ENCODE measurements at places on chromosomes 7 and 10.

DNA sequence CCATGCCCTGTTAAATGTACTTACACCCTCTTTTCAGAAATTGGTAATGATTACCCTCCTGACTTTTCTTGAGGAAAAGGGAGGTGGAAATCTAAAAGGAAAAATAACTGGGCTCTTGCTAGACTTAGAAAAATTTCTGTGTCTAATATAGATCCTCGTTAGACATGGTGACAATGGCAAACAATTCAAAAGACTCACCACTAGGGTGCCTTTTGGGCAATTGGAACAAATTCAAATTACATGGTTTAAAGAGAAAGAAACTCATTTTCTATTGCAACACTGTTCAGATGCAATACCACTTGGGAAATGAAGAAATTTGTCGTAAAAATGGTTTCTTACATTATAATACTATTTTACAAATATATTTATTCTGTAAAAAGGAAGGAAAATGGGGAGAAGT lies 950.1 kb downstream of the GRM8 start:
- no peak for DNase-seq

DNA sequence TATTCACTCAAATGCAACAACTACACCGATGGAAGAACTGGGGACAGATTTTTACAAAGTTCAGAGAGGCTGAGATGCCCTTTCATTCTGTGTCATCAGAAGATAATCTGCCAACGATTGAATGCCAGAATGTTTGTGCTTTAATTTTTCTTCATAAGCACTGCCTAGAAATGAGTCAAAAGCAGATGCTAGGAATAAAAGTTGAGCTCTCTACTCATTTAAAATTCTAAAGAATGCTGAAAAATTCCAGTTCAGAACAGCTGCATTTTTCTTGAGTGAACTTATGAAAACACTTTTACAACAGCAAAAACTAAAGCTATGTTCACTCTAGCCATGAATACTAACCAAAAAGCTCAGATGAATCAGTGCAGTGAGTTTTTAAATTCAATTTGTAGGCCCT lies 22.3 kb upstream of the FAM133B start:
- DNase-seq: no peak

- DNase-seq: no peak
These were observed 18.5 kb downstream of the PIK3CG start for GRCh38 chr7:106883456-106884026.

DNA sequence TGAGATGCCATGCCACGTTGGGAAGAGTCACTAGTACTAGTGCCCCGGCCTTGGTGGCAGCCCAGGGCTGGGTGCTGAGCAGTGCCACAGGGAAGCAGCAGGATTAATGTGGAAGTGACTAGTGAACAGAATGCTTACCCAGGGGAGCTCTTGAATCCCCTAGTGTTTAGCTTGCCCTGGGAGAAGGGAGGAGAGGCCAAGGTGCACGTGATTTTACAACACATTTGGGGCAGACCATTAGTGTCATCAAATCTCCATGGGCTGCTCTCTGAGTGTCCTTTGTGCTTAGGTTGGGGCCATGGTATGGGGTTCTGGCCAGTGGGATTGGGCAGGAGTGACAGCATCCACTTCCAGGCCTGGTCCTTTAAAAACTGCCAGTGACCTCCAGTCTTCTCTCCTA lies 37.5 kb downstream of the ARHGAP22 start:
- DNase-seq: no peak

GRCh38 chr7:20305726-20306125 lies 25.0 kb upstream of the ITGB8 start:
- no peak for DNase-seq

DNA sequence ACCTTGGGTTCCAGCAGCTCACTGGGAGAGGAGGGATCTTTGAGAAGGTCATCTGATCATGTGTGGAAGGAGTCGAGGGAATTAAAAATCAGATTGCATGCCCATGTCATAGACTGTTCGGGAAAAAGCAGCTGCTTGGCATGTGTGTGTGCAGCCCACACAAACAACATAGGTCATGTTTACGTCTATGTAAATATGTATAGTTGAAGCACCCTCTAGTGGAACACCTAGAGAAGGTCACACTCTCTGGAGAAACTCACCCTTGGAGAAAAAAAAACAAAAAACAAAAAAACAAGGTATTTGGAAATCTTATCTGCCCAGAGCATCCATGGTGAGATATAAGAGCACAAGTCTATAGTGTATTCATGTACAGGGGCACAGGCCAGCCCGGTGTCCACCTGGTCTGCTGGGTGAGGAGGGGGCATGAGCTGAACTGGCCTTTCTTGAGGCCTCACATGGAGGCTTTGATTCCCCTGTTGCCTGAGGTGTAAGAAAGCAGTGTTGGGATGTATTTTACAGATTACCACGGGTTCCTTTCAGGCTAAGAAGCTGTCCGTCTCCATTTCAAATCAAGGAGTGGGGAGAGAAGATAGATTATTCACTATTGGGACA lies 98.0 kb downstream of the NPY start:
- no peak for DNase-seq

DNA sequence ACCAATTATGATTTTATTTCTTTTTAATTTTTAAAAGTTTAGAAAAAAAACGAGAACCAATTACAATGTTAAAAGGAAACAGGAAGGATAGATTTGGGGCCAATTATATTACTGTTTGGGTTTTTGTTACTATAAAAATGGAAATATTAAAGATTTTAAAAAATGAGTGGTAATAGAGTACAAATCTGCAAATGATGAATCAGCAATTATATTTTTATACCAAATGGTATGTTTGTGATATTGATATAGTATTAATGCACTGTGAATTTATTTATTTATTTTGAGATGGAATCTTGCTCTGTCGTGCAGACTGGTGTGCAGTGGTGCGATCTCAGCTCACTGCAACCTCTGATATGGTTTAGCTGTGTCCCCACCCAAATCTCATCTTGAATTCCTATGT lies 11.5 kb upstream of the GARIN1A start:
- no peak for DNase-seq

GRCh38 chr7:106421181-106421762 lies 136.5 kb upstream of the NAMPT start:
- DNase-seq: no peak

DNA sequence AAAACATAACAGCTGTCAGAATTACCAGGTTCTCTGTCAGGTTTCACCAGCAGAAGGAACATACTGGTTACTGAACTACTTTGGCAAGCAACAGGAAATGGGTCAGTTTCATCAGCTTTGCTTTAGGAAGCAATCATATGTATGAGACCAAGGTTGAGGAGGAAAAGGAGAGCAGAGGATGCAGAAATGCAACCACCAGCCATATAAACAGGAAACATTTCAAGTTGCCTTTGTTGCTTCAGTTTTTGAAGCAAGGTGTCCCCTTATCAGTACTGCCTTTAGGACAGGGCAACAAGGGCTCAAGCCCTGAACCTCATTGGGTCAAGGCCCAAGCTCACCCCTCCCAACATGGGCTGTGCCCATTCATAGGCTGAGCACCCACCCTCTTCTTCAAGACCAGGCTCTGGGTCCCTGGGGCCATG lies 10.2 kb downstream of the HIPK2 start:
- DNase-seq: no peak

DNA sequence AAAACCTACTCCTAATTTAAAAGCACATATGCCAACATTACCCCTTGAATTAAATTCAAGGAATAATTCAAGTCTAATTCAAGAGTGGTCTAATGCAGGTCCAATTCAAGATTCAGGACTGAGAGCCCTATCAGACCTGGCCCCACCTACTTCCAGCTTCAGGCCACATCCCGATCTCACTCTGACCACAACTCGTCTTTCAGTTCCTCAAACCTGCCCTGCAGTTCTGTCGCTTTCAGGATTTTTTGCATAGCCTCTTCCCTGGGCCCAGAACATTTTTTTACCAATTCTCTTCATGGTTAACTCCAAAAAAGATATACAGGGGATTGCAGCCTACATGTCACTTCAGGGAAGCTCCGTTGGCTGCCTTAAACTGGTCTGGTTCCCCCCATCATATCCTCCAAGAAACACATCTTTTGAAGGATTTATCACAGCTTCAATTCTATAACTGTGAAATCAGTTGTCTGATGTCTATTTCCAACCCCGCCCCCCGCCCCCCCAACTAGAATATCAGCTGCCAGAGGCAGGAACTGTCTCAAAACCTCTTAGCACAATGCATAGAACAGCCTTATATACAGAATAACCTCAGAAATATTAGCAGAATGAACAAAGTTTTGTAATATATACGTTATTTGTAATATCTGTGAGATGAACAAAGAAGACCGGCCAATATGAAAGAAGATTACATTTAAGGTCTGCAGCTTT lies 20.8 kb downstream of the CCDC6 start:
- DNase-seq: no peak

DNA sequence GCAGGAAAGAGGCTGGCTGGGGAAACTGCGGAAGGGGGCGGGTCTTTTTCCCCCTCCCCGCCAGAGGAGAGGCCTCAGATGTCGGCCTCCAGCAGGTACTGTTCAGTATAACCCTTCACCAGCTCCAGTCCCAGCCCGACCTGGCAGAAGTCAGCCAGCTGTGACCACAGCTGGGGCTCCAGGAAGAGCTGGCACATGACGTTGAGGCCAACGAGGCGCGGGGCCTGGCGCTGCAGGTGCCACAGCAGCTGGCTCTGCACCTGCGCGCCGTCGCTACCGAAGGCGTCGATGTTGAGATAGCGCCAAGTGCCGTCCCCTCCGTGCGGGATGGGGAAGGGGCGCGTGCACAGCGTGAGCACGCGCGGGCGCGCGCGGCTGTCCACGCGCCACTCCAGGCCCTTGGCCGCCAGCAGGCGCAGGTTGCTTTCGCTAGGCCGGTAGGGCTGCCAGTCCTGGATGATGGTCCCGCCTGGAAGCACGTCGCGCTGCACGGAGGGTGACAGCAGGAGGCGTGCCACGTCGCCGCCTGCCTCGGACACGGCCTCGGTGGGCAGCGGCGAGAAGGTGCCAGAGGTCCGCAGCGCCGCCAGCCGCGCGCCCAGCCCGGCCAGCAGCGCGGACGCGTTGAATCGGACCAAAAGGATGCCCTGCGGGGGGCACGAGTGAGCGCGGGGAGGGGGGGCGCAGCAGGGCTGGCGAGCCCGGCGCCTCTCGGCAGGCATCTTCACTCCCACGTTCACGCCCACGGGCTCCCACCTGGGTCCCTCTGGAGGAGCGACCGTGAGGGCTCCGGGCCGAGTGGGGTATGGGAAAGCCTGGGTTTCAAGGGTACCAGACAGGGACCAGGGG lies 6.9 kb upstream of the VGF start:
- no peak for DNase-seq

GRCh38 chr10:101778781-101779543 lies 3.0 kb upstream of the FGF8 start:
- no peak for DNase-seq

- DNase-seq: peak; percentile 11
These were observed 99.5 kb downstream of the HIP1 start for GRCh38 chr7:75639071-75639885.

DNA sequence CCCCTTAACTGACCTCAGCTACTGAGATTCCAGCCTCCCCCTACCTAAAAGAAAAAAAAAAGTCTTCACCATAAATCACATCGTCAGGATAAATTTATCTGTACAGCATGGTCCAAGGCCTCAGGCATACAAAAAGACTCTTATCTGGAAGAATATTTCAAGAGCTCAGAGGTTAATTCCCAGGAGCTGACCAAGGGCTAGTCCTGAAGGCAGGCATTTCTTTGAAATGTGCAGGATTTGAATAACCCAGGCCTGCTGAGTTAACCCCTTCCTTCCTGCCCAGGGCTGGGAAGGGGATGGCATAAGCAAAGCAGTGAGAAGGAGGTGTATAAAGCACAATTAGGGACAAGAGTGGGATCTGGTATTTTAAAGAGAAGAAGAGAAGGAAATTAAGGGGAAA lies 111.2 kb downstream of the RNLS start:
- DNase-seq: no peak

GRCh38 chr10:125152450-125153368 lies 7.7 kb downstream of the CTBP2 start:
- no peak for DNase-seq

- no peak for DNase-seq
These were observed 27.8 kb downstream of the MRC1 start for GRCh38 chr10:17836942-17837341.

GRCh38 chr7:73436031-73436929 lies 2.7 kb downstream of the FZD9 start:
- DNase-seq: no peak

GRCh38 chr7:40329601-40330153 lies 194.9 kb downstream of the SUGCT start:
- no peak for DNase-seq

GRCh38 chr7:68833422-68833821 lies 764.9 kb upstream of the AUTS2 start:
- no peak for DNase-seq

- DNase-seq: no peak
These were observed 11.5 kb downstream of the PTF1A start for GRCh38 chr10:23203369-23204325.

DNA sequence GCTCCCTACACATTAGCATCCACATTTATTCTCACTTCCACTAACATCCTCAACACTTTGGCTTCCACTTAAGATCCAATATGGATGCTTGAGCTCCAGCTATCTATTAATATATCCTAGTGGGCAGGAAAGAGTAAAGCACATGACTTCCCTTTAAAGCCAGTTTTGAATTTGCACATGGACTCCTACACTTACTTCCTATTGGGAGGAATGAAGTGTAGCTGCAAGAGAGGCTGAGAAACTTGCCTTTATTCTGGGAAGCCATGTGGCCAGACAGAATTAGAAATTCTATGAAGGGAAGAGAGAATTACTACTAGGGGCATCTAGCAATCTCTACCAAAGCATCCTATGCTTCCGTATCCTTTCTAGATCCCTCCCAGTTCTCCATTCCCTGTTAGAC lies 3.0 kb upstream of the TSPAN14 start:
- no peak for DNase-seq

DNA sequence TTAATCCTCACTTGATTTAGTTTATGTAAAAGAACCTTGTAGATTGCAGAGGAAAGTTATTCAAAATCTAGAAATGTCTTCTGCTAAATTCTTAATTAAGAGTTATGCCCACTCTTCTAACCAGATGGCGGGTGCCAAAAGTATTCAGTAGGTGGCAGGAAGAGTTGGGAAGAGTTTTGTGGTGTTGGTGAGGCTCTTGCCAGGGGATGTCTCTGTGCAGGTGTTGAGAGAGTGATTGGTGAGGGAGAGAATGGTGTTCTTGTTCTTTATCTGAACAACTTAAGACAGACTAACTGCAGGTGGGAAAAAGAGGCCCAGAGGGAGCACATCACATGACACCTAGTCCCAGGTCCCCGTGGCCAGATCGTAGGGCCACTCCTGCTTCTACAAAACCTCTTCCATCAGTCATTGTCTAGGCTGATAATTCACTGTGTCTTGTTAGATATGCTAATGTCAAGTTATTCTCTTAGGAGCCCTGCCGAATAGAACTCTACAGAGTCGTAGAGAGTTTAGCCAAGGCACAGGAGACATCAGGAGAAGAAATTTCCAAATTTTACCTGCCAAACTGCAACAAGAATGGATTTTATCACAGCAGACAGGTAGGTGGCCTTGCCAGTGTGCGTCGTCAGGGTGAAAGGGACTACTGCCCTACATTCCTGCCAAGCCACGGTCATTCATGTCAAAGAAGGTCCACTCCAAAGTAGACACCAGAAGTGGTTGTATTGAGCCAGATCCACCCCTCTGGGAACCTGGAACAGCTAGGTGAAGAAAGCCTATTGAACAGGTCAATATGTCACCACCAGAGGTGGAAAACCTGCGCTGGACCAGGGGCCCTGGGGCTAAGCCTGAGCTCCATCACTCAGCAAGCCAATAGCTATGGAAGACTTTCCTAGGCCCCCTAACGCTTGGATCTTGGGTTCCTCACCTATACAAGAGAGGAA lies 3.4 kb downstream of the IGFBP1 start:
- no peak for DNase-seq

- no peak for DNase-seq
These were observed 54.7 kb upstream of the MRLN start for GRCh38 chr10:59807629-59808620.
